Hepatic stellate cell (primary cell): ENCODE measurements at places on chromosomes 12 and 14.

GRCh38 chr12:24814379-24815113 is 134.4 kb downstream of the BCAT1 start:
- DNase-seq = no peak

- no peak for DNase-seq
These were observed 51.0 kb upstream of the TBX3 start for GRCh38 chr12:114735011-114735410.

GRCh38 chr12:80269803-80270552 is 170.6 kb downstream of the OTOGL start:
- DNase-seq = no peak

- no peak for DNase-seq
These were observed 1.5 kb downstream of the RFLNA start for GRCh38 chr12:124296295-124296915.

- DNase-seq = no peak
These were observed 4.3 kb downstream of the CCNT1 start for GRCh38 chr12:48712209-48712608.
